GM23248 (cell line): ENCODE measurements at places on chromosomes 7 and 10. TPM values are rescaled to one million over a fixed set of nuclear protein-coding genes. Genes with fewer than 3 reads are reported as not detected.

DNA sequence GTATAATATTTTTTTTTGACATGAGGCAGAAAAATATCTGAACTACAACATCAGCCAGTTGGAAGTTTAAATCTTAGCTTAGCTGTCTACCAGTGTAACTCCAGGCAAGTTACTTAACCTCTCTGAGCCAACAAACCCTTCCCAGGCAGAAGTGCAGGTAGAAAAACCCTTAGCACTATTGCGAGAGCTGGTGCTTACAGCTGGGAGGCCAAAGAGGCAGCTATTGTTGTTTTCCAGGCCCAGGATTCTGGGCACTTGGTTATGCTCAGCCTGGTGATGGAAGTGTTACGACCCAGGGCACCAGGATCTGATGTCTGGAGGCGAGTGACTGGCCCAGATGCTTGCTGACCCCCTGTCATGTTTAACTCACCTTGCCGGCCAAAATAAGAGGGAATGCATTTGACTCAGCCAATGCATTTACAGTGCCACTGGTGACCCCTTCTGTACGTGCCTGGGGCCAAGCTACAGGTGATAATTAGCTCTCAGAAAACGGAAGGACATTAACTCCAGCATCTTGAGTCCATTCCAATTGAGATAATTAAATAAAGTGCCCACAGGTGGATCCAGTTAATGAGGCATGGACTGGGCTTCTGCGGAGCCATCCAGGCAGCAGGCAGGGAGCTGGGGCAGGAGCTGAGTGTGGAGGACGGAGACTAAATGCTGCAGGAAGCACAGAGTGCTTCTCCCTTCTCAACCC, 126.5 kb upstream of the HABP2 start:
- no peak overlapping the region for H3K4me3 ChIP-seq
- H3K4me1 ChIP-seq: 0 out of 2 replicates have a peak, but pooled peaks cover 4% of the 10 kb centered on the region
- H3K36me3 ChIP-seq: no peaks in the 10 kb centered on the region
- H3K27me3 ChIP-seq: peaks cover 5% of the 10 kb centered on the region; the same call in 1 of the 2 replicates
- no peak overlapping the region for H3K27ac ChIP-seq

- peaks cover 24% of the 10 kb centered on the region for H3K4me1 ChIP-seq
- no peak overlapping the region for H3K4me3 ChIP-seq
- no peaks in the 10 kb centered on the region for H3K27me3 ChIP-seq
- H3K27ac ChIP-seq: peak overlapping the region; percentile 34
- no peaks in the 10 kb centered on the region for H3K36me3 ChIP-seq
Measured at GRCh38 chr10:6279540-6280267, 77.0 kb downstream of the PFKFB3 start.

Gene DGKB
- polyA plus RNA-seq: 0.43 and 1.7 TPM in 2 replicates

Gene AGR3
- not detected in 2 replicates for polyA plus RNA-seq

Gene C10orf143
- 4.2 and 5.4 TPM in 2 replicates for polyA plus RNA-seq
